CD4-positive, alpha-beta memory T cell (primary cell): ENCODE measurements at places on chromosomes 6 and 20.

DNA sequence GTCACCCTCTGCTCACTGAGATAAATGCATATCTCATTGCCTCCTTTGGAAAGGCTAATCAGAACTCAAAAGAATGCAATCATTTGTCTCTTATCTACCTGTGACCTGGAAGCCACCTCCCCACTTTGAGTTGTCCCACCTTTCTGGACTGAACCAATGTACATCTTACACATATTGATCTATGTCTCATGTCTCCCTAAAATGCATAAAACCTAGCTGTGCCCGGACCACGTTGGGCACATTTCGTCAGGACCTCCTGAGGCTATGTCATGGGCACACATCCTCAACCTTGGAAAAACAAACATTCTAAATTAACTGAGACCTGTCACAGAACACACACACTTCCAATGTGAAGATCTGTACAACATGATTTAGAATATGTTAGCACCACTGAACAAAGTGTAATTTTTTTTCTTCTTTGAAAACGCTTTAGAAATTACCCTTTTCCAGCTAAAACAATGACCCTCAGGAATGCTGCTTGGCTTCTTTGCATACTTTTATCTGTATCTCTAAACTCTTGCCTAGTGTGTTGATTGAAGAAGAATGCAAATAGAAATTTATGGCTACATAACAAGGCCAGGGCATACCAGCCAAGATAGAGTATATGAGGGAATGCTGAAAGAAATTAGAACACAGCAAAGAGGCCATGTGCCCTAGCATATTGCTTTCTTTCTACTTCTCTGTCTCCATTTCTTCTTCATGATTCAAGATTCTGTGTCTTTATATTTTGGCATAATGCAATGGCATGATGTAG, 84.6 kb upstream of the DST start:
- DNase-seq: no peak

- no peak for DNase-seq
Measured at GRCh38 chr6:106253731-106254130, 71.8 kb downstream of the ATG5 start.

- no peak for DNase-seq
Measured at GRCh38 chr6:56593801-56594318, 48.8 kb downstream of the DST start.

DNA sequence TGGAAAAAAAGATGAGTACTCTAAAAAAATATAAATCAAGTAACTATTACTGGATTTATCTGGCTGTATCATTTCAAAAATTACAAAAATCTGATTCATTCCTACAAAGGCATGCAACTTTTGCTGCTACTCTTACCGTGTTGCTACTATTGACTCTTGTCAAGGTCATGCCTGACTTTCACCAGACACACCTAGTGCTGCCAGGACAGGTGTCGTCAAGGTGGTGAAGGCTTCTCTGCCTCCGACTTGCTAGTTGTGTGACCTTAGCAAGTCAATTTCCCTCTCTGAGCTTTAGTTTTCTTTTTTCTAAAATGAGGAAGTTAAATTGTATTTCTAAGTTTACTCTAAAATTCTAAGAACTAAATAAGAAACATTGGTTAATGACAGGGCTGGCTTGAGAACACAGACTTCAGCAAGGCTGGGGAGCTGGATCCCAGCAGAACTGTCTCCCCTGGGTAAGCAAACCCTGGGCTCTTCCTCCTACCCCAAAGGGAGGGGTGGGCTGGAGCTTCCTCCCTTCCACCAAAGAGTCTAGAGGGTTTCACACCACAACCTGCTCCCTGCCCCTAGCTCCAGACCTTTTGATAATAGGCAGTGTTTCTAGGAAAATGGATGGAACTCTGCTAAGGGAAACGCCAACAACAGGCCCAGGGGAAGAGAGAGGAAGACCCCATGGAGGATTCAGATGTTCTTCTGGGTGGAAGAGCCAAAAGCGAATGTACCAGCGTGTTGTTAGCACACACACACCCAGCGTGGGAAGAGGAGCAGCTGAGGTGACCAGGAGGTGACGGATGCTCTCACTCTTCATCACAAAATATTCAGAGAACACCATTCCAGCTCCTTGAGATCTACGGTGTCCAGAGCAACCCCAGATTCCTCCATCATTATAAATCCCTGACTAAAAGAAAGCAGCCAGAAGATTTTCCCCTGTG, 47.9 kb upstream of the CITED2 start:
- no peak for DNase-seq

GRCh38 chr6:75852721-75853120, 103.7 kb downstream of the MYO6 start:
- DNase-seq: no peak

- DNase-seq: no peak
Measured at GRCh38 chr6:74087899-74088298, 391.9 kb downstream of the CD109 start.

DNA sequence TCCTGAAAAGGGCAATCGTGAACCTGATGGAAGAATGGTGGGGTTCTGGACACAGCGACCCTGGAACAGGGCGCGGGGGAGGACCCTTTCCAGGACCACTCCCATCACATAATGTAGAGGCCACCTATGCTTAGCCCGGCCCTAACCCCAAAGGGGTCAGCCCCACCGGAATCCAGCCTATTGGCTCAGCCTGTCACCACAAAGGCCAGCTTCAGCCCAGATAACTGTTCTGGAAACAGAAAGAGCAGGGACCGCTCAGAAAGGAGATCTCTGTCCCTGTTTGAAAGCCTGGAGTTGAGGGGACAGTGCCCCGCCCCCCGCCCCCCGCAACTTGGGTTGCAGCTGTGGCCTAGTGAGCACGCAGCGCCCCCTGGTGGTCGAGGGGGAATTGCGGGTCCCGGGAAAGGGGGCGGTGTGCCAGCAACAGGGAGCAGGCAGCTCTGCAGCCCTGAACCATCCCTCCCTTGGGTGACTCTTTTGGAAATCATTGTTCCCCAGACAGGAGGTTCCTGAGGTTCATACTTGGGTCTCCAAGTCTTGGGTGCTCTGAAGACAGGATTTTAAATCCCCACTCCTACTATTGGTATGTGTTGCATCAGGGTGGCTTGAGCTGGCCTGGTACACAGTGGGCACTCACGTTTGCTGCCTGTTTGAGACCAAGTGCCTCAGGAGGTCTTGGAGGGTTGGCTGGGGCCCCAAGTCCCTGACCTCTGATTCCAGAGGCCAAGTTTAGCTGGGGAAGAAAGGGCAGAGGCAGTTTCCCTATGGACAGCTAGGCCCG, 1.5 kb downstream of the SIGLEC1 start:
- peak; percentile 55 for DNase-seq

GRCh38 chr20:49644980-49645565, 68.6 kb downstream of the B4GALT5 start:
- DNase-seq: no peak

GRCh38 chr6:52191824-52192223, 5.6 kb downstream of the IL17A start:
- no peak for DNase-seq

DNA sequence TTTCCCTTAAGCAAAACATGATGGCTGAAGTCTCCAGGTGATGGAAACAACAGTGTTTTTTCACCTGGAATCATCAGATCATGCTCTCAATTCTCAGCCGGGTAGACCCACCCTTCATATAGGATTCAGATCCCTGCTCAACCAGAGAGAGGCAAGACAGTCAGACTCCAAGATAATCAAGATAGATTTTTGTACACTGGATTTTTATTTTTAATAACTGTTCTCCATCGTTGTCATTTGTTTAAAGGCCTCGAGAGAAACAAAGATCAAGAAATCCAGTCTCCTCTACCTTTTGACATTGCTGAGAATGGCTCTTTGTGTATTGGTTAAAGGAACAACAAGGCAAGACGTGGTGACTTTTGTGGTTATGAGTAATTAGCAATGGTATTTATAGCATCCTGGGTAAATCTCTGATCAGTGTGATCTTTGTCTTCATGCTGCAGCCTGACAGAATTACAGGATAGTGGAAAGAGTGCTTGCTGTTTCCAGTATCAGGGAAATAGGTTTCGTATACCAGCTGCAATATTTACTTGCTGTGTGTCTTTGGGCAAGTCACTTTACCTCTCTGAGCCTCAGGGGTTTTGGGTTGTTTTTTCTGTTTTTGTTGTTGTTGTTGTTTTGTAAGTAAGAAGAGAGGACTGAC, 29.9 kb downstream of the ID4 start:
- DNase-seq: no peak

DNA sequence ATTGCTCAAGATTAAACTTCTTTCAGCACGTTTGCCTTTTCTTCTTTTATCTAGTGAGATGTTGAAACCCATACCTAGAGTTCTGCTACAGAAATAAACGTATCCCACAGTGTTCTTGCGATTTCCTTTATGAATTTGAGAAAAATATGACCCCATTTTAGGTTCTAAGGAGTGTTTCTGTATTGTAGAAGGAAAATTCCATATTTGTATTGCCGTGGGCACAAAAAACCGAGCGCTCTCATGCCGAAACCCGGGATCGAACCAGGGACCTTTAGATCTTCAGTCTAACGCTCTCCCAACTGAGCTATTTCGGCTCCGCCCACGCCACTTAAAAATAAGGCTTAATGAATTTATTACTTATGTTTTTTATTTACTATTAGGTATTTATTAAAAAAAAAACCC, 23.7 kb downstream of the ZNF311 start:
- DNase-seq: peak; percentile 85

DNA sequence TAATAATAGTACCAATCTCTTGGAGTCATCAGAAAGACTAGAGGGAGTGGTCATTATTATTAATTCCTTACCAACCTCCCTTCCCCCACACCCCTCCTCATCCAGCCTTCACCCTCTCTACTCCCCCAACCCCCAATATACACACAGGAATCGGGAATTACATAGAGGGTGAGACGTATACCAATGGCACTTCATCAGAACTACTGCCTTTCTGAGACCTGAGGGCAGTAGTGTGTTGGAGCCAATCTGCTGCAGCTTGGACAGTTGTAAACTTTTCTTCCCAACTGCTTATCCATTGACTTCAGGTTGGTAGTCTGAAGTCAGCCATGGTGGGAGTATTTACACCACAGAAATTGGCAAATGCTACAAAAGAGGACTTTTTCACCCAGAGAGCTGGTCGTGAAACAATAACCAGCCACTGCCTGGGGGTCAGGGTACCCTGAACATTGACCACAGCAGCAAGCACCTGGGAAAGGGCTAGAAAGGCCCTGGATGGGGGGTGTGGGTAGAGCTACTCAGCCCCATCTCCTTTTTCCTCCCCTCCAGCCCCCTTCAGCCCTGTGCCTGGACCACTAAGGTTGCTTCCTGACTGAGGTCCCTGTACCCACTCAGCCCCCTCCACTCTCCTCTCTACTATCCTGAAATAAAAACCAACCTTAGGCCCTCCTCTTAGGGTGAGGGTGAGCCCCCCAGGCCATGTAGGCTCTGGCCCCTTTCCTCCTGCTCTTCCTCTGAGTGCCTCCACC, 161.5 kb downstream of the MRPL14 start:
- DNase-seq: no peak

GRCh38 chr6:110328259-110328658, 29.9 kb downstream of the METTL24 start:
- no peak for DNase-seq

- no peak for DNase-seq
Measured at GRCh38 chr20:53749499-53749898, 155.9 kb upstream of the ZNF217 start.

DNA sequence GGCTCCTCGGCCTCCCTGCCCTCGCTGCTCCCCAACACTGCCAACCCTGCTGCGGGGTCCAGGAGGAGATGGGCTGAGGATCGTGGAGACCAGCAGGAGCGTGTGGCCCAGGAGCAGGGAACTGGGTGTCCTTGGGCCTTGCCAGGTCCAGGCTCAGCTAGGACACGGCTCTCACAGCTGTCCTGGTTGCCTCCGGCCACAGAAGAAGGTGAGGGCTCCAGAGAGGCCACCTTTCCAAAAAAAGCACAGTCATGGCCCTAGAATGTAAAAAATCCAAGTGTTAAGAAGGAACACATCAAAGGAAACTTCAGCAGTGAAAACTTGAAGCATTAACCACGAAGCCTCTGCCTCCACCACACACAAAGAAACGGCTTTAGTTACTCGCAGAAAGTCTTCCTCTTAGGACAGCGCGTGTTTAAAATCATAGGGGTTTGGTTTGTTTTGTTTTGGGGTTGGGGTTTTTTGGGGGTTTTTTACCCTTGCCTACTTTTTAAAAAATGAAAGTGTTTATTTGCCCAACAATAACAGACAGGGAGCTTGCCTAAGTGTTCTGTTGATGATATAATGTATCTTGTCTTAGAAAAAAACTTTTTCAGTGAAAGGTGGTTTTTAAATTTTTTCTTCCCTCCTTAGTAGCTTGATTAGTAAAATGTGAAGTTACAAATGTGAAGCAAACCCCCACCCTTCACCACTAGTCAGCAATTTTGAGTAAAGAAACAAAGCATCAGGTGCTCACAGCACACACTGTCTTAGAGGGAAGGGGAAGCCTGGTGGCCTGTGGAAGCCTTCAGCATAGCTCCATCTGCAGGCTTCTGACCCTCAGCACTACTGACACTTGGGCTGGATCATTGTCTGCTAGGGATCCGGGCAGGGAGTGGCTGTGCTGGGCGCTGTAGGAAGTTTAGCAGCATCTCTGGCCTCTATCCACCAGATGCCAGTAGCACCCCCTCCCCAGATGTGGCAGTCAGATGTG, 60.0 kb downstream of the PTPN1 start:
- peak; percentile 30 for DNase-seq

GRCh38 chr6:26195924-26196845, 109.0 kb downstream of the HFE start:
- no peak for DNase-seq

DNA sequence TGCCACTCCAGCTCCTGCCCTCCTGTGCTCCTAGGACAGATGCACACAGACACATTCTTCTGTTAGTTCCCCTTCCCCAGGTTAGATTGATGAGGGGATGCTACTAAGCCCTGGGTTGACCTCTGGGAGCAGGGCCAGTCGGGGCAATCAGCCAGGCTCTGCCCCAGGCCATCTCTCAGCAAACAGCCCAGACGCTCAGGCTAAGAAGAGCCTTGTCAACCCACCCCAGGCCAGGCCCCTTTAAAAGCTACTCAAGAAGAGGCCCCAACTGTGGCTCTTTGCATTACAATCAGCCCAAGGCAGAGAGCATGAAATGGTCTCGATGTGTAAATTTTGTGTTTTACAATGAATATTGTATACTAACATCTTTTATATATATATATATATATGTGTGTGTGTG, 107.4 kb downstream of the TFAP2A start:
- no peak for DNase-seq

- DNase-seq: no peak
Measured at GRCh38 chr20:38453941-38454340, 18.7 kb upstream of the RALGAPB start.

DNA sequence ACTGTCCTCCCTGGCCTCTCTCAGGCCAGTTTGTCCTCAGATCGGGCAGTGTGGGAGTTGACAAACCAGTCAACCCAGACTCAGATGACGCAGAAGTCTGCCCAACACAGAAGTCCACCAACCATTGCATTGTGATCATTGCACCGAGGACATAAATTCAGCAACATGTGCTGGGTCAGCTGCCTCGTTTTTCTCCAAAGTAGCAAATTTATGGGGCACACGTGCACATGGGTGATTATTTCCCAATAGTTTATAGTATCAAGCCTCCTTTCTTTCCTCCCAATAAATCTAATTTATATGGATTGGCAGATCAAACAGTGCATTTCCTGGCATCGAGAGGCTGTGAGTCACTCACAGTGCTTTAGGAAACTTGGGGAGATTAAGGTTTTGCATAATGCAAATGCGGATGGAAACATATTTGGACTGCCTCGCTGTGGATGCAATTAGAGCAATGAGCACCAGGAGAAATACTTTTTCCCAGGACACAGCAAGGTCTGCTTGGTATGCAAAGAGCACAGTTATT, 413.7 kb upstream of the SULF2 start:
- no peak for DNase-seq
